ENCODE measurements at places on chromosomes 2 and 18.

DNA sequence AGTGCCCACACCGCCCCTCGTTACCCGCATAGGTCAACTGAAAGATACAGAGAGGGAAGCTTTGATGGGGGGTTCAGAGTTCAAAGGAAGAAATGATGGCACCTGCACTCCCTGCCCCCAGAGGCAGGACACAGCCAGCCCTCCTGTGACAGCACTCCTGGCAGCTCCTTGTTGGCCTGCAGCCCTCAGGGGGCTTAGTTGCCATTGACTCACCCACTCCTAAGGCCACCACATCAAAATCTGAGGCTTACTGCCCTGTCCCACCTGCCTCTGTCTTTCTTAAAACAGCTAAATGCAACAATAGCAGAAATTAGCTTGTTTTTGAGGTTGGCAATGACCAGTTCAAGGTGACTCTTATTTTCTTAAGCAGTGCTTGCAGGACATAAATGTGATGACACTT, 31.6 kb upstream of the SLC35F6 start:
- DNase-seq = no peak

DNA sequence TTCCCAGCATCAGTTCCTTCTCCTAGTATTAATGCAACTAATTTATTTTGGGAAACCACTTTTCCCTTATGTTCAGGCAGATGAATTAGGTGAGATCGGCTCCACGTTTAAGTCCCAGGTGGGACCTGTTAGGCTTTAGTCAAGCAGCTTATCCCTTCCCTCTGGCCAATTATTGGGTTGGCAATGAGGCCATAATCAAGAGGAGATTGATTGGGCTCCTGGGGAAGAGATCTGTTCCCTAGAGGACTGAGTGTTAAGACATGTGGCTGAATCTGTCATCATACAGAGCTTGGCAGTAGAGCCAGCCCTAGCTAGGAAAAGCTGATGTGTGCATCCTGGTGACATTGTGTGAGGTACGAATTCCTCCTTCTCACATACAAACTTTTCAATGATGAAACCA, 104.4 kb downstream of the PTH2R start:
- DNase-seq = no peak

- DNase-seq = no peak
Measured at GRCh38 chr2:140392824-140393223, 1612.6 kb upstream of the NXPH2 start.

- DNase-seq = no peak
Measured at GRCh38 chr2:136135462-136135861, 17.5 kb upstream of the CXCR4 start.

- DNase-seq = no peak
Measured at GRCh38 chr2:234564699-234565098, 67.8 kb upstream of the ARL4C start.

DNA sequence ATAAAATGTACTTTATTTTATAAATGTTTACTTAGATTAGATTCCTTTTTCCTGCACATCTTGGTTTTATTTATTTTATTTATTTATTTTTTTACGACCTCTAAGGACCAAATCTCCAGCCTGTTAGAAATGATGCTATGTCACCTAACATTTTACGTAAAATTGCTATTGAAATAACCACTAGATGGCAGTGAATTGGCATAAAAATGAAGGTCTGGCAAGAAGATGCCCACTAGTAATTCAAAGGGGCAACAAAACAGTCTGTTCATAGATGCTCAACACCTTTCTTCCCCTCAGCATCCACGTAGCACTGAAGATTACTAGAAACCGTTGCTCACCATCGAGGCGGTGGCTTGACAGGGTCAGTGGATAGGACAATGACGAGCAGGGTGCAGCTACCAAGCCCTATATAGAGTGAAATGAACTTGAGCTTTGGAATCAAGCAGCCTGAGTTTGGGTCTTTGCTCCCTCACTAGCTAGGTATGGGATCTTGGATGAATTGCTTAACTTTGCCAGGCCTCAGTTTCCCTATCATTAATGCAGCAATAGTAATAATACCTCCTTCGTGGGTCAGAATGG, 128.7 kb upstream of the L3MBTL4 start:
- DNase-seq = no peak

GRCh38 chr2:128362889-128363228, 44.2 kb upstream of the HS6ST1 start:
- no peak for DNase-seq

- DNase-seq = peak; percentile 39
Measured at GRCh38 chr2:197599285-197599965, 76.0 kb downstream of the RFTN2 start.

- DNase-seq = no peak
Measured at GRCh38 chr18:76521417-76522121, 26.5 kb upstream of the ZNF516 start.

- DNase-seq = peak; percentile 93
Measured at GRCh38 chr2:173898178-173898668, 67.0 kb downstream of the SP3 start.

DNA sequence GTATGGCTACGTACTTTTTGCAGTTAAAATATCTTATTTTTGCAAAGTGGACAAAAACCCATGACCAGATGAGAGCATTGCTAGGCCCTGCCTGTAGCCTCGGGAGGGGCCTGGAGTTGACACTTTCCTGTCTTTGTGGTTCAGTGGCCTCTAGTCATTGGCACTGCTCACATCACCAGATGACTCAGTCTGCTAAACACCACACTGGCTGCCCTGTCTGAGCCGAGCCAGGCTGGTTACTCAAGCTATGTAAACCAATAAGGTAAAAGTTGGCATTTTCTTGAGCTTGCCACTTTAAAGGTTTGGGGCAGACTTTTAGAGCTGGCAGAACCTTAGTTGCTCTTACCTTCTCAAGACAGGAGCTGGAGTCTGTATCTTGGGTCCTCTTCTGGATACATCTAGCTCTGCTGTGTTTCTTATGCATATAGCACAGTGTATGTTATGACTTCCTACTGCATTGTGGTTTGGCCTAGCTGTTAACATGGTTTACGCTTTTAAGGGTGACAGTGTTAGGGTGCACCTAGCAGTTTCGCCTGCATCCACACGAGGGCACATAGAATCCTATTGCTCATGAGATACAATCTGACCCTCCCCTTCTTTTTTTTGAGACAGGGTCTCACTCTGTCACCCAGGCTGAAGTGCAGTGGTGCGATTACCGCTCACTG, 76.4 kb downstream of the AP1S3 start:
- peak; percentile 36 for DNase-seq

DNA sequence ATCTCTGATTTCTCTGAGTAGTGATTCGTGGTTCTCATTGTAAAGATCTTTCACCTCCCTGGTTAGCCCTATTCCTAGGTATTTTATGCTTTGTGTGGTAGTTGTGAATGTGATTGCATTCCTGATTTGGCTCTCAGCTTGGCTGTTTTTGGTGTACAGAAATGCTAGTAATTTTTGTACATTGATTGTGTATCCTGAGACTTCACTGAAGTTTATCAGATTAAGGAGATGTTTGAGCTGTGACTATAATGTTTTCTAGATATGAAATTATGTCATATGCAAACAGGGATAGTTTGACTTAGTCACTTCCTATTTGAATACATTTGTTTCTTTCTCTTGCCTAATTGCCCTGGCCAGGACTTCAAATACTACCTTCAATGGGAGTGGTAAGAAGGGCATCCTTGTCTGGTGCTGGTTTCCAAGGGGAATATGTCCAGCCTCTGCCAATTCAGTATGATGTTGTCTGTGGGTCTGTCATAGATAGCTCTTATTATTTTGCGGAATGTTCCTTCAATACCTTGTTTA, 251.9 kb upstream of the ZNF804A start:
- DNase-seq = no peak

All from GM12864 (cell line).